ENCODE measurements at places on chromosomes 3 and 15. TPM values are rescaled to one million over a fixed set of nuclear protein-coding genes. Genes with fewer than 3 reads are reported as not detected.
A peak's percentile ranks its signal among the peaks of the same experiment; 100 is the strongest.

DNA sequence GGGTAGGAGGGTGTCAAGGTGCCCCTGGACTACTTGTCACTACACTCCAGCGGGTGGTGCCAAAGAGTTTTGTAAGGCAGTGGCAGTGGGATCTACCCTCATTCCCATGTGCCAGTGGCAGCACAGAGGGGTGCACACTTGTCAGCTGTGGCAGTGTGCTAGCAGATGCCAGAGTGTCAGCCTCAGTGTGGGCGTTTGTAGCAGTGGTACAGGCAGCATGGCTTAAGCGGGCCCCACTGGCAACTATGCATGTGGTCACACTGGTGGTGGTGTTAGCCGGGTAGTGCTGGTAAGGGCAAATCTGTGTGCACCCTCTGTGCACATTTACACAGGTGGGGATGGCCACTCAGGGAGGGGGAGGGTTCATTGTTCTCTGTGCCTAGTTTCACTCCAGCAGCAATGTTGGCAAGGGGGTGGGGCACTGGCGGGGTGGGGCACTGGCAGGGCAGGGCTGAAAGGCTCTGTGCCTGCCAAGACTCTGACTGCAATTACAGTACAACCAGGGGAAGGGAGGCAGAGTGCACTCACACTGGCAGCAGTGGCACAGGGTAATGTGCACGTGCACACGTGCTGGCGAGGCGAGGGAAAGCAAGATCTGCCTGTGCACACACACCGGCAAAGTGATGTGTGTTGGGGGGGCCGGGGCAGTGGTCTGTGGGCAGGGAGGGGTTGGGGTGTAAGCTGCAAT lies 31.8 kb downstream of the MYO9A start:
- H3K27me3 ChIP-seq, result no peaks in the 10 kb centered on the region
- H3K4me3 ChIP-seq, result no peak overlapping the region
- no peak overlapping the region for H3K27ac ChIP-seq
- H3K36me3 ChIP-seq, result peaks cover 11% of the 10 kb centered on the region

- peaks cover 15% of the 10 kb centered on the region for H3K4me1 ChIP-seq
- DNase-seq, result no peak
- H3K27ac ChIP-seq, result no peak overlapping the region
- peaks cover 4% of the 10 kb centered on the region for H3K36me3 ChIP-seq
Observed at GRCh38 chr3:12175137-12175593, 16.5 kb upstream of the TIMP4 start.

GRCh38 chr15:22992024-22992326 lies 11.8 kb upstream of the CYFIP1 start:
- H3K27me3 ChIP-seq, result no peaks in the 10 kb centered on the region
- no peak overlapping the region for H3K4me3 ChIP-seq
- no peak overlapping the region for H3K27ac ChIP-seq
- H3K4me1 ChIP-seq, result no peaks in the 10 kb centered on the region

GRCh38 chr15:40768521-40769273 lies 1.1 kb upstream of the C15orf62 start:
- H3K27ac ChIP-seq, result peak overlapping the region; percentile 88
- peaks cover 39% of the 10 kb centered on the region for H3K4me1 ChIP-seq
- H3K36me3 ChIP-seq, result peaks cover 6% of the 10 kb centered on the region
- DNase-seq, result no peak

- no peak overlapping the region for H3K27ac ChIP-seq
- DNase-seq, result no peak
- H3K27me3 ChIP-seq, result peaks cover 2% of the 10 kb centered on the region
- no peaks in the 10 kb centered on the region for H3K4me1 ChIP-seq
- H3K4me3 ChIP-seq, result no peak overlapping the region
- no peaks in the 10 kb centered on the region for H3K36me3 ChIP-seq
Observed at GRCh38 chr3:14783480-14784086, 35.2 kb upstream of the FGD5 start.

DNA sequence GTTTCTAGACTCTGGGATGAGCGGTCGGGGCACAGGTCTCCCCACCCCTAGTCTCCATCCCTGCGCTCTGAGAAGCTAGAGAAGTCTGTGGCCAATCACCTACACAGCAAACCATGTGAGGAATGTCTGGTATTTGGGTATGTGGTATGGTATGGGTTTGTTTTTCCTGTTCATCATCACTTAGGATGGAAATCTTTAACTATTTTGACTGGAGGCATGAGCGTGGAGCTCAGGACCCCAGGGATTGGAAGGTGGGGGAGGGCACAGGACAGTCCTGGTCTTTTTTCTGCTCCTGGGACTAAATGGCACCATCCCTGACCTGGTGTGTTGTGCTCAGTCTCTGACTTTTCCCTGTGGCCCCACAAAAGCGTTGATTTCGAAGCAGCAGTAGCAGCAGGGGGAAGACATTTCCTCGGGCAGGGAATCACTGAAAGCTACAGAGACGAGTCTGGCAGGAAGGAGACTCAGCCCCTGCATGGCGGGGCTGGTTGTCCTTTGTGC lies 191.7 kb upstream of the TPM1 start:
- no peak for DNase-seq
- no peak overlapping the region for H3K27ac ChIP-seq
- H3K27me3 ChIP-seq, result peaks cover 8% of the 10 kb centered on the region

DNA sequence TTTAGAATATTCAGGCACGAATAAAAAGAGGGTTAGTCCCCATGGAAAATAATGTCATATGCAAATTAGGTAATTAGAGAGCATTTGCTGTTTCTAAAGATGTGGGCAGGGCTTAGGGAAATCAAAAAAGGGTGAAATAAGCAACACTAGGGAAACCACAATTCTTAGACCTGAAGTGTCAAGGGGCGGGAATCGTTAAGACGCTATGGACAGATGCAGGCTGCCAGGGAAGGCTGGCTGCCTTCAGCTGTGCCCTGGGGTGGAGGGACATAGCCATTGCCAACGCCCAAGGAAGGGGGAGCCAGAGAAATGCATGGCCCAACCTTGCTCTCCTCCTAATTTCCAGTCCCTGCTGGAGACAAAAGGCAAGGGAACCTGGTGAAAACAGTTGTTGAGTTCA lies 141.7 kb upstream of the PROK2 start:
- no peak for DNase-seq
- peaks cover 3% of the 10 kb centered on the region for H3K4me1 ChIP-seq
- no peaks in the 10 kb centered on the region for H3K36me3 ChIP-seq
- no peak overlapping the region for H3K27ac ChIP-seq

- H3K36me3 ChIP-seq, result peaks cover 15% of the 10 kb centered on the region
- no peak for DNase-seq
- no peak overlapping the region for H3K27ac ChIP-seq
- H3K4me1 ChIP-seq, result no peaks in the 10 kb centered on the region
Observed at GRCh38 chr3:196251918-196252317, 35.6 kb downstream of the SLC51A start.

DNA sequence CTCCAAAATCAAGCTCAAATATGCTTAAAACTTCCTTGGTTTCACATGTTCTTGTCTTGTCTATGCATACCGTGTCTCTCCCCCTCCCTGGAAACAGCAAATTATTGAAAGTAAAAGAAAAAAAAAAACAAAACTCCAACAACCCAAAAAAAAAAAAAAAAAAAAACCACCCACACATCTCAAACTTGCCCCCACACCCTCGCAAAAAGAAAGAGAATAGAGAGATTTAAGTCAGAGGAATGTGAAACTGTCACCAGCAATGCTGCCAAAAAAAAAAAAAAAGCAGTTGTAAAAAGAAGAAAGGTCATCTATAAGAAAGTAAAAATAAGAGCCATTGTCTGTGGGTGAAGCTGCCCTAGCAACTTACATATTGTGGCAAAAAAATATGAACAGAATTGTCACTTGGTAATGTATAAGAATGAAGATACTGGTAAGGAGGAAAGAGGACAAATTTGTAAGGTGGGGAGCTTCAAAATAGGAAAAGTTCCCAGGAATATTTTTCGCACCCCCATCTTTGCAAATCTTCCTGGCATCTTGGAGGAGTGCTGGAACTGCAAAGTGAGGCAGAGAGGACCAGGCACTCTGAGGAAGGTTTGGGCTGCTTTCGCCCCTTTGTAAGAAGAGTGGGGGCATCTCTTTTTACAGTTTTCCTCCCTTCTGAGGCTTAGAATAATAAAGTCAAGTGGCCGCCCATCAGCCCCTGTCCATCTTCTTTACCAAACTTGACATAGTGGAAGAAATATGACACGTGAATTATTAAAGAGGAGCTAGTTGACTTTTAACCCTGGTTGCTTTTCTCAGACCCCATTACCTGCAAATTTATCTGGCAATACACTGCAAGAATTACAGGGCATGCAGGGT lies 81.8 kb downstream of the NR2F2 start:
- peaks cover 71% of the 10 kb centered on the region for H3K27me3 ChIP-seq
- no peaks in the 10 kb centered on the region for H3K36me3 ChIP-seq
- H3K4me3 ChIP-seq, result no peak overlapping the region
- no peak overlapping the region for H3K27ac ChIP-seq

GRCh38 chr15:98369081-98369716 lies 279.1 kb upstream of the IGF1R start:
- H3K27me3 ChIP-seq, result no peaks in the 10 kb centered on the region
- no peaks in the 10 kb centered on the region for H3K4me1 ChIP-seq

DNA sequence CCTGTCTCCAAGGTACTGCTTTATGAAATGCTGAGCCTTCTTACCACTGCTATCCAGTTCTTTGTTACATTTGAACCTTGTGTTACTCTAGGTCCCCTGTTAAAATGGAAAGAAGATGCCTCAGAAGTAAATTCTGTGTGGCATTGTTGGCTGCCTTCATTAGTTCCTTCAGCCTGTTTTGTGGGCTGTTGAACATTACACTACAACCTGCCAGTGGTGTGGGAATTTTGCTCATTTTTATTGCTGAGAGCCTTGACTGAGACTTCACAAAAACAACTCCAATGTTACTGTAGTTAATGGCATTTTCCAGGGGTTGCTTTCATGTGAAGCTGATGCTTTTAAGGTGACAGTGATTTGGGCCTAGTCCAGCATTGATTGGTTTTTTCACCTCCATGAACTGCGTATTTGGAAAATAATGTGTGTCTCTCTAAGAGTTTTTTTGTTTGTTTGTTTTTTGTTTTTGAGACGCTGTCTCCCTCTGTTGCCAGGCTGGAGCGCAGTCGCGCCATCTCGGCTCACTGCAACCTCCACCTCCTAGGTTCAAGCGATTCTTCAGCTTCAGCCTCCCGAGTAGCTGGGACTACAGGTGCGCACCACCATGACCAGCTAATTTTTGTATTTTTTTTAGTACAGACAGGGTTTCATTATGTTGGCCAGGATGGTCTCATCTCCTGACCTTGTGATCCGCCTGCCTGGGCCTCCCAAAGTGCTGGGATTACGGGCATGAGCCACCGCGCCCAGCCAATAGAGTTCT lies 4.3 kb downstream of the MAPK6 start:
- peaks cover 9% of the 10 kb centered on the region for H3K36me3 ChIP-seq
- peaks cover 50% of the 10 kb centered on the region for H3K4me1 ChIP-seq
- no peak for DNase-seq

DNA sequence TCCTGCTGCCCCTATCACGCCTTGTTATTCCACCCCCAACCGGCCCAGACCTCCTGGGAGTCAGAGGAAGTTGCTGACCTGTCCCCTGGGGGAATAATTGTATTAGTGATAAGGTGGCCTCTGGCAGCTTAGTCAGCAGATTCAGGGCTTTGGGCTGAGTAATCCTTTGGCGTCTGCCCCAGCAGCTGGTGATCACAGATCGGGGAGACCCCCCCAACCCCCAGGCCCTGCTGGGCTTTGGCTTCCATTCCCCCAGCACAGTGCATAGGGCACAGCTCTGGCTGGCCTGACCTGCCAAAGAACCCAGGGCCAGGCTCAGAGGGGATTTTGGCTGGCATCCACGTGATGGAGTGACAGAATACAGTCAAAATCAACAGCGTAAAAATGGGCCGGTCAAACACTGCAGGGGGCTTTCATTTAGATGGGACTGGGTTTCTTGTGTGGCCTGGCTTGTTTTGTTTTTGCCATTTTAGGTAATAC lies 3.9 kb upstream of the NR2E3 start:
- no peaks in the 10 kb centered on the region for H3K4me1 ChIP-seq
- H3K27me3 ChIP-seq, result peaks cover 3% of the 10 kb centered on the region
- no peak overlapping the region for H3K4me3 ChIP-seq
- no peak for DNase-seq

DNA sequence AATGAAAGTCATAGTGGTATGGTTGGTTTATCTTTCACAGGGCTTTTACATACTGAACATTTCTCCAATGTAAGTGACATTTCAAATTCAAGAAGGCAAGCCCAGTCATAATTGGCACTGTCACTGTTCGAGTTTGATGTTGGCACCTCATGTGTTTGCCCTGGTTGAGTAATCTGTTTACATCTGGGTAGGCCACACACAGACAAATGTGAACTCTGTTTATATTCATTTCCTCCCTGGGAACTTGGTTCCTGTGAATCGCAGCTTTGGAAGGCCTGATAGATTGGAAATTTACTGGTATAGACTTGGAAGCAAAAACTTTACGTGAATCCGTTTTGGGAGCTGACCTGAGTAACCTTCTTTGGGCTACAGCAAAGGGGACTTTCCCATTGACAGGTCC lies 395.2 kb upstream of the AZI2 start:
- peaks cover 2% of the 10 kb centered on the region for H3K27me3 ChIP-seq
- H3K4me1 ChIP-seq, result no peaks in the 10 kb centered on the region
- no peak overlapping the region for H3K27ac ChIP-seq
- DNase-seq, result no peak
- no peaks in the 10 kb centered on the region for H3K36me3 ChIP-seq
- no peak overlapping the region for H3K4me3 ChIP-seq

DNA sequence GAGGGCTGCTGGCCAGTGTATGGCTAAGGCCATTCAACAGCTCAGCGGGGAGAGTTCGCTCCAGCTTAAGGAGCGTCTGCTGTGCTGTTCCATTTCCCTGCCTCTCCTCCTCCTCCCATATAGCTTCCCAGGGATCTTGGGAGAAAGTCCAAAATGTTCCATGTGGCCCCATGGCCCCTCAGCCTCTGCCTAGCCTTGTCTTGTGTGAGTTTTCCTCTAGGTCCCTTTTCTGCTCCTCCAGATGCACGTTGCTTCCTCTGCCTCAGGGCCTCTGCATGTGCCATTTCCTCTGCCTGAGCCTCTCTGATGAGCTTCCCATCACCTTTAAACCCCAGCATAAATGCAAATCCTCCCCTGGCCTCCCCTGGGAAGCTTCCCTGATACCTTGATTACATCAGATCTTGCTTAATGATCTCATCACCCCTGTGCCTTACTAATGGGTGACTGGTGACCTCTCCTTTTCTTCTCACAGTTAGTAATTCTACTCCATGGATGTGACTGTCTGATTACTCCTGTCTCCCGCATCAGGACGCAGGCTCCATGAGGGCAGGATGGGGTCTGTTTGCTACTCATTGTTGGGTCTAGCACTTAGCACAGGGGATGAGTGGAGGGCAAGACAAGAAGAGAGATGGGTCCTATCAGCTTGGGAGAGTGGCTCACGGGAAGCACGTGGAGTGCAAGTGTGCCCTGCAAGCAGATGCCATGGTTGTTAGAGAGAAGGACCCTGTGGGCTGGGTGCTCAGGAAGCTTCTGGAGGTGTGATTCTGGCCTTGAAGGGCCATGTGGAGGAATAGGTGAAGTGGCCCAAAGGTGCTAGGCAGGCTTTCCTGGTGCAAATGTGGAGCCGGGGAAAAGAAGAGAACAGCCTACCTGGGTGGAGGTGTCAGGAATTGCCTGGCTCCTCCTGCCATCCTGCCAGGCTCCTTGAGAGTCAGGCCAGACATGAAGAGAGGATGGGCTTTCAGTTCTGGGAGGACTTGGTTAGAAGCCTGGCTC lies 23.8 kb downstream of the ITGA11 start:
- H3K36me3 ChIP-seq, result no peaks in the 10 kb centered on the region
- H3K4me1 ChIP-seq, result no peaks in the 10 kb centered on the region
- no peak overlapping the region for H3K4me3 ChIP-seq
- H3K27me3 ChIP-seq, result no peaks in the 10 kb centered on the region

The ZNF662 gene
- total RNA-seq, result 1.3 TPM

The FANCD2OS gene
- not detected for total RNA-seq

The ANKUB1 gene
- total RNA-seq, result not detected

The CILP gene
- total RNA-seq, result not detected

The ITIH1 gene
- not detected for total RNA-seq
